ENCODE measurements at places on chromosomes 5 and 9.

GRCh38 chr9:93267091-93267541 lies 83.2 kb downstream of the WNK2 start:
- DNase-seq: no peak

DNA sequence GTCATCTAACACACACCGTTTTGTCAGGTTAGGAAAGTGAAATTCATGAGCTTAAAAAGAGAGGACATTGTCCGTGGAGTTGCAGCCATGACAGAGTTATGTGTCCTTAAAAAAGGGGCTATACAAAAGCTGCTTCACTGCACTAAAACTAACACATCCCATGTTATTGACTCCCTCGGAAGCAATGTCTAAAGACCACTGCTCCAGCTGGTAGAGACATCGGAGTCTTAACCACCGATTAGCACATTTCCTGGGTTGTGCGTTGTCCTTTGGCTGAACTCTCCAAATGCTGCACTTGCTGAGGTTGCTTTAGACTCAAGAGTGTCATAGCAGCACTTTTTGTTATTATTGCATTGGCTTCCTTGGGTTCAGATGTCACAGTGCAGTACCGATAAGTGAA lies 128.3 kb upstream of the C9orf72 start:
- DNase-seq: no peak

DNA sequence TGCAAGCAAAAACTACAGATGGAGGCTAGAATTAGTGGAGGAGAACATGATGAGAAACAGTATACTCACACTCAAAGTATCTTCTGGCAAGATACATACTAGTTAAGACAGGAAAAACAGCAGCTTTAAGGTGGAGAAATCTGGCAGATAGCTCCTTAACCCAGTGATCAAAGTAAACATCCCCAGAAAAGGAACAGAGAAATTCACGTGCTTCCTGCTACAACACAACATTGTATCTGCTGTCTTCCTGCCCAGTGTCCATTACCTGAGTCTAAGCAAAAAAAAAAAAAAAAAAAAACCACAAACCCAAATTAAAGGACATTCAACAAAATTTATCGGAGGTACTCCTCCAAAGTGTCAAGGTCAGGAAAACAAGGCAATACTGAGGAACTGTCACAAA lies 38.4 kb downstream of the ROR2 start:
- DNase-seq: no peak

- peak; percentile 53 for DNase-seq
Observed at GRCh38 chr5:149434162-149435014, 55.3 kb upstream of the IL17B start.

DNA sequence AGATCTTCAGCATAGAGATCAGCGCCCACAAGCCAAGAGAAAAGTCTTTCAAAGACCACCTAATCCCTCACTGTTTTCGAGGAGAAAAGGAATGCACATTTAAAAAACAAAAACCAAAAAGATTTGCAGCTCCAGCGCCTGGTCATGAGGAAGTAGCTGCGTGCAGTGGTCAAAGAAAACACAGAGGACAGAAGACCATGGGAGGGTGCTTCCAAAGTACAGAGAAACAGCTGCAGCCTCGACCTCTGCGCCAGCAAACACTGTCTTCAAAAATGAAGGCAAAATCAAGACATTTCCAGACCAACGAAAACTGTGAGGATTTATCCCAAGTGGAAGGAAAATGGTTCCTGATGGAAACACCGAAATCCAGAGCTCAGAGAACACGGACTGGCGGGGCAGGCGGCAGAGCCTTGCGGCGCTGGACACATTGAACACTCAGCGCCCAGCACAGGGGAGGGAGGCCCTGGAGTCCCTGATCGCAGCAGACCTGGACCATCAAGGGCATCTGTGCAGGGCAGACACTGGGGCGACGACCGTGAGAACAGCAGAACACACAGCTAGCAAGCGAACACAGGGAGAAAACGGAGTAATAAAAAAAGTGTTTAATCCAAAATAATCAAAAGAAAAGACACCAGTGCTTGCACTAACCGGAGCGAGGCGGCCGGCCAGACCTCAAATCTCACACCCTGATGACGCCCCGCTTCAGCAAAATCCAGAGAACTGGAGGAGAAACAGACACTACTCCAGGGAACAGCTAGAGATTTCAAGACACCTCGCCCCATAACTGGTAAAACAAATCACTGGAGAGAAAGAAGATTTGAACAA lies 12.6 kb upstream of the SLC12A7 start:
- DNase-seq: no peak

DNA sequence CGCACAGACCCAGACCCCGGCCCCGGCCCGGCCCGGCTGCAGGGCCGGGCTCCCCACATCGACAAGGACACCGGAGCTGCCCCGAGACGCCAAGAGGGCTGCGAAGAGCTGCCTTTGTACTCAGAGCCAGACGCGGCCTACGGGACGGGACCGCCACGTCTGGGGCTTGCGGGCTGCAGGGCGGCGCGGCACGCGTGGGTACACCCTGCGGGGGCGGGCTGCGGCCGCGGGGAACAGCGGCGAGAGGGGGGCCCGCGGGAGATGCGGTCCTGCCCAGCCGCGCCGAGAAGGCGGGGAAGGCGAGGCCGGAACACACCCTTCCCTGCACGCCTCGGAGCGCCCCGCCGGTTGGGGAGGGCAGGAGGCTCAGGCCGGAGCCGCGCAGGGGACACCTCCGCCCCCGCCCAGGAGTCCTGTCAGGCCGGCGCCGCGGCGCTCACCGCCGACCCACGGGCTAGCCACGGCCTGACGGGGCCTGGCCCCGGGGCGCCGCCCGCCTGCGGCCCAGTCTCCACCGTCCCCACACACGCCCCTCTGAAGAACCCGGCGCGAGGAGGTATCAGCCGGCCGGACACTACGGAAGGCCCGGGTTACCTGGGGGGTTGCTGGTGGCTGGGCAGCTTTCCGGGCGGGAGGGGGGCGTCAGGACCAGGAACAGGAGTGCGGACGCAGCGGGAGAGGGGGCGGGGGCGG lies 478 bp downstream of the RAB14 start:
- peak; percentile 51 for DNase-seq

- no peak for DNase-seq
Observed at GRCh38 chr5:114148253-114148652, 213.6 kb upstream of the KCNN2 start.

GRCh38 chr5:43119771-43120170 lies 943 bp upstream of the ZNF131 start:
- DNase-seq: no peak

GRCh38 chr5:98144116-98144515 lies 629.3 kb upstream of the RGMB start:
- no peak for DNase-seq

GRCh38 chr5:113806250-113806649 lies 292.8 kb downstream of the YTHDC2 start:
- DNase-seq: no peak

- DNase-seq: no peak
Observed at GRCh38 chr9:132578367-132578932, 4.0 kb upstream of the BARHL1 start.

GRCh38 chr5:61232490-61233050 lies 70.3 kb upstream of the SMIM15 start:
- DNase-seq: no peak

DNA sequence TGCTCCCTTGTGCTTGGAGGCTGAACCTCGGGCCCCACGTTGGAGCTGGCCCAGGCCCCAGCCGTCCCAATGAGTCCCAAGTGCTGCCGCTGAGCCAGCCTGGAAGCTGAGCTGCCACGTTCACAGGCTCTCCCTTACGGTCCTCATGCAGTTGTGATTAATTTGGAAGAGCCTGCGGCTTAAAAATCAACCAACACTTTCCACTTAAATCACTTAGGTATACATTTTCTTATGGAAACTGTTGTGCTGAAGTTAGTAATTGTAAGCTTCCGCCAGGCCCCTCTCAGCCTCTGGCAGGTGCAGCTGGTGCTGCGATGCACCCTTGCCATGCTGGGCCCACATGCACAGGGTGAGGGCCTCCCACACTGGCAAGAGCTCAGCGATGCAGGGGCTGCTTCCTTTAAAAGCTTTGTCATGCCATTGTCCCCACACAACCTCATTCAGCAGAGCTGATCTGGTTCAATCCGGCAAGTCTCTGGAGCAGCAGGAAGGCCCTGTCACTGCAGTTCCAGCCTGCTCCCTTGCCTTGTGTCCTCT lies 61.0 kb downstream of the IPPK start:
- no peak for DNase-seq

GRCh38 chr9:126490871-126491567 lies 122.7 kb upstream of the LMX1B start:
- peak; percentile 29 for DNase-seq

DNA sequence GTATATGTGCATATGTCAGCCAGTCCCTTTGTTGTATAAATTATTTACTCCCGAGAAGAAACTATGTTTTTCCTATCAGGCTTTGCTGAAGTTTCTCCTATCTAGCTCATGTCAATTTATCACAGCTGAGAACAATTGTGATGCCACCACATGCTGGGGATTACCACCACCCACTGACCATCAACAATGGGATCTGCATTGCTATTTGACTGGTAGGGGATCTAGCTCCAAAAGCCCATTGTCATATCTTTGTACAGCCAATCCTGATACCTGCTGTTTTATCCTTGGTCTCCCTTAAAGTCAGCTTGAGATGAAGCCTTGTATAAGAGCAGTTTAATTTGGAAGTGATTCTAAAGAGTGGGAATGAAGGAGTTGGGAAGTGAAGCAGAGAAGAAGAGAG lies 53.9 kb upstream of the KCNN2 start:
- DNase-seq: no peak

GRCh38 chr5:130213607-130214006 lies 309.3 kb downstream of the CHSY3 start:
- no peak for DNase-seq

- DNase-seq: no peak
Observed at GRCh38 chr5:78102500-78102899, 192.0 kb downstream of the AP3B1 start.

GRCh38 chr5:321726-322251 lies 275 bp downstream of the AHRR start:
- no peak for DNase-seq

DNA sequence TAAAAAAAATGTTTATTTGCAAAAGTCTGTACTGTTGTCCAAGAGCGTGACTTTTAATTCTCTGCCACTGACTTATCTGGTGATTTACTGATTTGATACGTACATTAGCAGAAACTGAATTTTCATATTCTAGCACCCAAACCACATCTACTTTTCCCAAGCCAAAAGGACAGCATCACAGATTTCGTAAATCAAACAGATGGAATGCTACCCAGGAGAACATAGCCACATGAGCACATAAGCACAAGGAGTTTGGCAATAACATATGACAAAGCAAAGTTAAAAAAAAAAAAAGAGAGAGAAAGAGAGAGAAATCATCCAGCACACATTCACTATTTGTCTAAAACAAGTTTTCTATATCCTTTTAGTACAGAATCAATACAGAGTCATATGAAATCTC lies 83.7 kb downstream of the HINT1 start:
- no peak for DNase-seq

DNA sequence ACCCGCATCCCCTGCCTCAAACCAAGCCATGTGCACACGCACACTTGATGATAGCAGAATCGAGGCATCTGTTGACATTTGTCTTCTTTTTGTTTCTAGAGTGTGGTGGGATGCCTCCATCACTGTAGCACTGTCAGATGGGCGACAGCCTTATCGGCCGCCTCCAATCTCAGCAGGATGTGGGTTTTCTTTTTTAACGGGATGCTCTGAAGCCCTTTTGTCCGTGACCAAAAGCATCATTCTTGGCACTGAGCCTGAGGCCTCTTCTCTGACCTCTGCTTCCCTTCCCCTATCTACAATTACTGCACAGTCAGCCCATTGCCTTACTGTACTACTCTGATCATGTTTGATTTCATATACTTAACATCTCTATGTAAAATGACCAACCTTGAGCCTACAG lies 78.3 kb downstream of the LMNB1 start:
- no peak for DNase-seq

GRCh38 chr5:72530196-72530595 lies 23.0 kb upstream of the ZNF366 start:
- no peak for DNase-seq

DNA sequence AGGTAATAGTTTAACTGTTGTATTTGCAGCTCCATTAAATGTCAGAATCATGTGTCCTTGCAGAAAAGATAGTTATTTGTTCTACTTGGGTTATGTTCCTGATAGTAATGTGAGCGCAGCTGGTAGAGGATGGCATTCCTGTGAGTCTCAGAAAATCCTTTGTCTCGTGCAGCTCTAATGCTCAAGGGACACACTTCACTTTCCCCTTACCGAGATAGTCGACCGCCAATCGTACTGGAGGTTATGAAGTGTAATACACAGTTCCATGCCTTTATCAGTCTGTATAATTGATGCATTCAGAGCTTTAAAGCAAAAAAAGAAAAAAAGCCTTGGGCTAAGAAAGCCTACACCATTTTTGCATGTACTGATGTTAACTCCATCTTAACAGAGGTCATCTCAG lies 60.2 kb upstream of the SRP19 start:
- DNase-seq: no peak

DNA sequence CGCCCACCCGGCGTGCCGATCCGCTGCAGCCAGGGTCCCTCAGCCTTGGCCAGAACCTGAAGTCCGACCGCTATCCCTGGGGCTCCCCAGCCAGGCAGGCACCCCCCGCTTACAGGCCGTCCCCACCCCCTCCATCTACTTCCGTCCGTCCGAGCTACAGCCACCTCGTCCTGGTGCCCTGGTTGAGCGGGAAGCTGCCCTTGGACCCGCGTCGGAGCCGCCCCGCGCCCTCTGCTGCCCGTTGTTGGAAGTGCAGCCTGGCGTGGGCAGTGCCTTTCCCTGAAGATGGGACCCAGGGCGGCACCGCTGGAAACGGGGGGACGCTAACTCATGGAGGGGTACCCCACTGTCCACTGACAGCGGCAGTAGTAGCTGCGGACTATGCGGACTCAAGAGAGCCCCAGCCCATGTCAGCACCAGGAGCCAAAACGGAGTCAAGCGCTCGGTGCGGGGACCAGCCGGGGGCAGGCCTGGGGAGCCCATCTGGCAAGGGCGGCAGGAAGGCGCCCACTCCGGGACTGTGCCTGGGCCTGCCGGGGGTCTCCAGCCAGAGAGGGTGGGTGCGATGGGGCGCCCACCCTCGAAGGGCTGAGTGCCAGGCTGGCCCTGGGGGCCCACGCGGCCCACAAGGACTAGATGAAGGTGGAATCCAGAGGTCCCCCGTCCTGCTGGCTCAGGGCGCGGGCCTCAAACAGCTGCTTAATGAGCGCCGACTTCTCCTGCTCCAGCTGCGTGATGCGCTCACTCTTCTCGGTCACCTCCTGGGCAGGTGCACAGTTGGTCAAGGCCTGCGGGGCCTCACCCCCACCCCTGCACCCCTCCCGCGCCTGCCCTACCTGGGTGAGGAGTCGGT lies 6.1 kb downstream of the SAPCD2 start:
- DNase-seq: peak; percentile 70

GRCh38 chr9:129464972-129465833 lies 155.7 kb downstream of the C9orf50 start:
- no peak for DNase-seq
